Glomerular endothelial cell (primary cell): ENCODE measurements at places on chromosomes 4 and X. TPM values are rescaled to one million over a fixed set of nuclear protein-coding genes. Genes with fewer than 3 reads are reported as not detected.

The XG gene
- total RNA-seq, result 0.05 TPM in 1 of 2 replicates, not detected in the other

The SULT1E1 gene
- total RNA-seq, result not detected in 2 replicates

The LEF1 gene
- total RNA-seq, result 0.58 and 0.92 TPM in 2 replicates

The FRG2 gene
- total RNA-seq, result not detected in 2 replicates

The IQSEC2 gene
- 10.8 and 16.6 TPM in 2 replicates for total RNA-seq

The NKX3-2 gene
- not detected in 2 replicates for total RNA-seq

The SMIM31 gene
- total RNA-seq, result not detected in 2 replicates

The FAM184B gene
- not detected in 2 replicates for total RNA-seq

The SNCA gene
- 52.2 and 79.8 TPM in 2 replicates for total RNA-seq

The UNC5C gene
- 2.2 and 2.8 TPM in 2 replicates for total RNA-seq

The CNOT6L gene
- 22.2 and 24.9 TPM in 2 replicates for total RNA-seq

The GAGE12F gene
- total RNA-seq, result not detected in 2 replicates

The TMEM165 gene
- total RNA-seq, result 151 and 228 TPM in 2 replicates

The HELT gene
- not detected in 2 replicates for total RNA-seq

The CPZ gene
- total RNA-seq, result 0.64 TPM in 1 of 2 replicates, not detected in the other

The NLGN4X gene
- total RNA-seq, result 2.2 and 2.9 TPM in 2 replicates

The MAGEB1 gene
- total RNA-seq, result not detected in 2 replicates

The PRRG3 gene
- total RNA-seq, result 0.99 TPM in 1 of 2 replicates, not detected in the other

The NPY2R gene
- not detected in 2 replicates for total RNA-seq

The DDIT4L gene
- 0.58 and 6.9 TPM in 2 replicates for total RNA-seq

The CFI gene
- 45.9 and 61.9 TPM in 2 replicates for total RNA-seq

The ATP2B3 gene
- total RNA-seq, result not detected in 2 replicates

The MAGEB17 gene
- total RNA-seq, result 0.18 TPM in 1 of 2 replicates, not detected in the other

The TMPRSS11D gene
- not detected in 2 replicates for total RNA-seq

The GCNA gene
- total RNA-seq, result 0.15 and 2.5 TPM in 2 replicates
